ENCODE measurements at places on chromosomes 7 and 10. TPM values are rescaled to one million over a fixed set of nuclear protein-coding genes. Genes with fewer than 3 reads are reported as not detected.

The NUTM2E gene
- under 0.01 TPM for total RNA-seq

The MEST gene
- total RNA-seq, result 384 TPM

The NPM3 gene
- 86.0 TPM for total RNA-seq

The VSTM4 gene
- total RNA-seq, result 0.77 TPM

The DPYSL4 gene
- total RNA-seq, result 7.6 TPM

The SFTPA1 gene
- not detected for total RNA-seq

The TTYH3 gene
- total RNA-seq, result 25.9 TPM

The NMT2 gene
- 44.3 TPM for total RNA-seq

The PDE6C gene
- total RNA-seq, result not detected

The MRC1 gene
- 0.19 TPM for total RNA-seq

The FAM25A gene
- total RNA-seq, result not detected

The MALRD1 gene
- 0.28 TPM for total RNA-seq

The RBM17 gene
- 60.8 TPM for total RNA-seq

The VIPR2 gene
- total RNA-seq, result 0.28 TPM

The CHN2 gene
- total RNA-seq, result 4.2 TPM

The UNCX gene
- total RNA-seq, result not detected

The DGKB gene
- 0.58 TPM for total RNA-seq

The HSPA14 gene
- total RNA-seq, result 17.3 TPM

The PRKRIP1 gene
- 20.9 TPM for total RNA-seq

The OPN1SW gene
- total RNA-seq, result not detected

The MEOX2 gene
- 43.3 TPM for total RNA-seq

The NKX1-2 gene
- not detected for total RNA-seq

The RBM28 gene
- total RNA-seq, result 14.1 TPM

The PRSS1 gene
- total RNA-seq, result not detected

The KLF14 gene
- under 0.01 TPM for total RNA-seq

The C10orf53 gene
- not detected for total RNA-seq

The SLC16A12 gene
- total RNA-seq, result 0.56 TPM

The TBXAS1 gene
- 0.19 TPM for total RNA-seq

The GCK gene
- total RNA-seq, result 0.38 TPM

The IKZF1 gene
- not detected for total RNA-seq

The CLRN3 gene
- total RNA-seq, result not detected

The EN2 gene
- total RNA-seq, result not detected

The SYT15B gene
- 0.28 TPM for total RNA-seq

The MOGAT3 gene
- total RNA-seq, result not detected

The TMEM196 gene
- not detected for total RNA-seq

The CNPY1 gene
- total RNA-seq, result not detected

The RHOBTB1 gene
- total RNA-seq, result 22.6 TPM

The AUTS2 gene
- 2.5 TPM for total RNA-seq

The KLLN gene
- total RNA-seq, result 0.58 TPM

The OGDH gene
- 102 TPM for total RNA-seq

The GOLGA7B gene
- not detected for total RNA-seq

The FOXI2 gene
- not detected for total RNA-seq

The NKX2-3 gene
- total RNA-seq, result not detected

The SLC13A1 gene
- total RNA-seq, result not detected

The AKR1E2 gene
- 14.8 TPM for total RNA-seq

The HOXA10 gene
- not detected for total RNA-seq
